Right forelimb (tissue), 1 donor: ENCODE measurements at places on chromosomes 4 and X.

GRCh38 chr4:74189331-74190043, 31.6 kb downstream of the MTHFD2L start:
- DNase-seq = no peak

DNA sequence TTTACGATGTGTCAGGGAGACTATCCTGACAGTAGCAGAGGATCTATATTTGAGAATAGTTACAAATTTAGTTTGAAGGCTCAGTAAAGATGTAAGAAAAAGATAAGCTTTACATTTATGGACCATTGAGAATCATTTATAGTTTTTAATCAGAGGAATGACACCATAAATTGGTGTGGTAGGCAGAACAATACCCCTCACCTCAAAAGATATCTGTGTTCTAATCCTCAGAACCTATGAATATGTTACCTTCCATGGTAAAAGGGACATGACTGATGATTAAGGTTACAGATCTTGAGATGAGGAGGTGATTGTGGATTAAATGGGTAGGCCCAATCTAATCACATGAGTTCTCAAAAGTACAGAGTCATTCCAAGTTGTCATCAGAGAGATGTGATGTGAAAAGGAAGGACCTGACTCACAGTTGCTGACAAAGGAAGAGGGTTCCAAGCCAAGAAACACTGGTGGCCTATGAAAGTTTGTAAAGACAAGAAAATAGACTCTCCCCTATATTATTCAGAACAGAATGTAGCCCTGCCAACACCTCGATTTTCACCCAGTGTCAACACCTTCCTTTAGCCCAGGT, 27.0 kb downstream of the EREG start:
- no peak for DNase-seq

GRCh38 chr4:139892973-139893736, 227.5 kb downstream of the MGST2 start:
- DNase-seq = no peak

DNA sequence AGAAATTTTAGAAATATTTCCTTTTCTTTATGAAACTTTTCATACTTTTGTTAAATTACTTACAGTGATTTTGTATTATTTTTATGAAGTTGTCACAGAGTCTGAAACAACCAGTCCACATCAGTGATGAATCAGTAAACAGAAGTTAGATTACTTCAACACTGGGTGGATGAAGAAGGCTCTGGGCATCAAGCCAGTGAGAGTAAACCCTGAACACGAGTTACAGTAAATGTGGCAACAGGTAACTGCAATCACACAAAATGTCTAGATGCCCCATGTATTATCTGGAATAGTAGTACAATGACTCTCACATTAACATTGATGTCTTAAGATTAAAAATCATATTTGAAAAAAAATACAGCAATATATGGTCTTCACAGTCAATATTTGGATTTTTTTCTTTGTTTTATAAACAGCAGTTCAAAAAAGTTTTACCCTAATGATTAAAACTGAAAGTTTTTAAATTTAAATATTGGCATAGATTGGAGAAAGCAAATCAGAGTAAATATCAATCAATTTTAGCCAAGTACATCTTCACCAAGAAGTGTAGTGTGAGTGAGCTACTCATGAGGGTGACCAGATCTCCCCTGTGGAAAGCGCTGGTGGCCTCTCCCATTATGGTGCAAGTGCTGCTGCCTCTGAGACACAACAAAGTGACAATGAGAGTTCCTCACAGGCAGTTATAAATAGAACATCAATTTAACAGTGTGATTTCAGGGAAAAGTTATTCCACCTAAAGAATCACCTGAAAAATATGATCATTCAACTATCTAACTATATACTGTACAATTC, 63.2 kb upstream of the UGT2B7 start:
- DNase-seq = no peak

- no peak for DNase-seq
These were observed 516.5 kb upstream of the FTHL17 start for GRCh38 chrX:31588355-31588754.
